Cerebellar nuclear complex (tissue), 1 donor: ENCODE measurements at places on chromosomes 5 and 9.

DNA sequence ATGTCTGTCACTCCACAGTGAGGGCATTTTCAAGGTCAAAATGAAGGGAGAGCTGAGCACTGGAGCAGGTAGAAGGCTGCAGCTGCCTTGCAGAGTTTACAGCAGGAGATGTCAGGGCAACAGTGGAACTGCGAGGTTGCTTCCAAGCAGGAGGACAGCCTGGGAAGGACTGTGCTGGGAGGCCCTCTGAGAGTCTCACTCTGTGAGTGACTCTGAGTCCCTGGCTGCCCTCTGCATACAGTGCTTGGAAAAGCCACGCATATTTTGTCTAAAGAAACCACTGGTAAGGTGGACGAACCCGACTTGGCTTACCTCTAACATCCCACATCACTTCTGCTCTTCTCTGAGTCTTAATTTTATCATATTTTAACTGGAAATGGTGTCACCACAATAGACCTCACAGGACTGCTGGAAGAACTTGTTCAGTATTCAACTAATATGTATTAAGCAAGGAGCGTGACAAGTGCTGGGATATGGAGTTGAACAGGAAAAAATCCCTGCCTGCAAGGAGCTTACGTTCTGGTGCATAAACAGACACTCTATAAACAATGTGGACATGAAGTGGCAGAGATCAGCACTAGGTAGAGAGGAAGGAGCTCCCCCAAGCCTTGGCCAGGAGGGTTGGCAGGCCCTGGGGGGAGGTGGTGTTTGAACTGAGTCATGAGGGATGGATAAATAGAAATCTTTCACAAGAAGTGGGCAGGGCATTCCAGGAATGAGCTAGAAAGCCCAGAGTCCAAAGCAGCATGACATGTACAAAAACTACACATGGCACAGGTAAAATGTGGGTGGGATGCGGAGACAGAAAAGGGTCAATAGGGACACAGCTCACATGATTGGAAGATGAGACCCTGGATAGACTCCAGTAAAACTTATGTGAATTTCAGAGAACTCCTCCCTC, 64.0 kb upstream of the FOXE1 start:
- DNase-seq = no peak

DNA sequence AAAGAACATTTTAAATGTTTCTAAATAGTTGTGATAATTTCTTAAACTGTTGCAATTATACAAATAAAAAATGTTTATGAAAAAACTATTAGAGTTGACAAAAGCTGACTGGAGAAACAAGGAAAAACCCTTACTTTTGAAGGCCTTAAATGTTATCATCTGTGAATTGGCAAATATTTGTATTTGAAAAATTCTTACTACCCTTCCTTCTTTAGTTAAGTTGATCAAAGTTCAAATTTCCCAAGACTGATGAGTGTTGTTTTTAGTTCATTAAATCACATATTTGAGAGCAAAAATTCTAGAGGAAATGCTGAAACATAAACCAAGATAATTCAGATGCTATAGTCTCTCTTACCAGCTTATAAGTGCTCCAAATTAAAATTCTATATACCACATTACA, 2.6 kb upstream of the SLC35D2 start:
- DNase-seq = no peak

DNA sequence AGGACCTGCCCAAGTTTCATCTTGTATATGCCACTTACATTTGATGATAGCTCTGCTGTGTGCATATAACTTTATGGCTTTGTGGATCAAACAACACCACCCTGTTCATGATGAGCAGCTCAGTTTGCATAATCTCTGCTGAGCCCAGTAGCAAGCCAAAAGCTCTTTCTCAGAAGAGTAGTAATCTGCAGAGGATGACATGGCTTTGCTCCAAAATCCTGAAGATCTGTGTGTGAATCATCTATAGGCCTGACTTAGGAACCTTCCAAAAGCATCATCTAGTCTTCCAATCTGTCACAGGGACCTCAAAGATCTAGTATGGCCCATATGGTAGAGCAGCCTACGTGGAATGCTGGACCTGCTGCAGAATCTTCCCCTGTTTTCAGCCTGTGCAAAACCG, 394.6 kb downstream of the PSAT1 start:
- DNase-seq = no peak

GRCh38 chr5:133952729-133953567, 15.5 kb downstream of the C5orf15 start:
- no peak for DNase-seq

- DNase-seq = no peak
Measured at GRCh38 chr9:101126556-101126955, 98.0 kb downstream of the PLPPR1 start.

- no peak for DNase-seq
Measured at GRCh38 chr9:131853434-131853833, 113.6 kb upstream of the RAPGEF1 start.

DNA sequence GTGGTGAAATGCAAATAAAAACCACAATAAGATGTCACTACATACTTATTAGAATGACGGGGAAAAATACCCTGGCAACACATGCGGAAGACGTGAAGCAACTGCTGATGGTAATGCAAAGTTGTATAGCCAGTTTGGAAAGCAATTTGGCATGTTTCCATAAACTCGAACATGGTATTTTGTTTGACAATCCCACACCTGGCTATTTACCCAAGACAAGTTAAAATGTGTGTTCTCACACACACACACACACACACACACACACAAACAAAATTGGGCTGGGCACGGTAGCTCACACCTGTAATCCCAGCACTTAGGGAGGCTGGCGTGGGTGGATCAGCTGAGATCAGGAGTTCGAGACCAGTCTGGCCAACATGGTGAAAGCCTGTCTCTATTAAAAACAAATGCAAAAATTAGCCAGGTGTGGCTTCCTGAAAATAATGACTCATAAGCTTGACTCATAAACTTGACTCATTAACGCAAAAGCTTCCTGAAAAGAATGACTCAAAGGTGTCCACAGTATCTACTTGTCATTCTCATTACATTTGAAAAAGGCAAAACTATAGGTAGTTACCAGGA, 456.5 kb downstream of the CDH18 start:
- no peak for DNase-seq

DNA sequence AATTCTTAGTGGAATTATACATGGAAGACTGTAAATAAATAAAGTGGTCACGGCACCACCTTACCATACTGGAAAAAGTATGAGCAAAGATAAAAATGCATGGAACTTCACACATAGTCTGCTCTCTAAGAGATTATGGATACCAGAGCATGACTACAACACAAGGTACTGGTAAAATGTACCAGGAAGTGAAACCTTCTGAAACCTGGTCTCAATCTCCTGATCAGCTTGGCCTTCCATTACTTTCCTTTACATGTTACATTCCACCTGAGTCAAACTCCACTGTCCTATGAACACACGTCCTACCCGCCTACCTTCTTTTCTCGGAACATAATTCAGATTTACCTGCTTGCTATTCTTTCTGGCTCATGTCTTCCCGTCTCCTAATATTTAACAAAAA, 15.9 kb downstream of the PTAR1 start:
- DNase-seq = no peak

DNA sequence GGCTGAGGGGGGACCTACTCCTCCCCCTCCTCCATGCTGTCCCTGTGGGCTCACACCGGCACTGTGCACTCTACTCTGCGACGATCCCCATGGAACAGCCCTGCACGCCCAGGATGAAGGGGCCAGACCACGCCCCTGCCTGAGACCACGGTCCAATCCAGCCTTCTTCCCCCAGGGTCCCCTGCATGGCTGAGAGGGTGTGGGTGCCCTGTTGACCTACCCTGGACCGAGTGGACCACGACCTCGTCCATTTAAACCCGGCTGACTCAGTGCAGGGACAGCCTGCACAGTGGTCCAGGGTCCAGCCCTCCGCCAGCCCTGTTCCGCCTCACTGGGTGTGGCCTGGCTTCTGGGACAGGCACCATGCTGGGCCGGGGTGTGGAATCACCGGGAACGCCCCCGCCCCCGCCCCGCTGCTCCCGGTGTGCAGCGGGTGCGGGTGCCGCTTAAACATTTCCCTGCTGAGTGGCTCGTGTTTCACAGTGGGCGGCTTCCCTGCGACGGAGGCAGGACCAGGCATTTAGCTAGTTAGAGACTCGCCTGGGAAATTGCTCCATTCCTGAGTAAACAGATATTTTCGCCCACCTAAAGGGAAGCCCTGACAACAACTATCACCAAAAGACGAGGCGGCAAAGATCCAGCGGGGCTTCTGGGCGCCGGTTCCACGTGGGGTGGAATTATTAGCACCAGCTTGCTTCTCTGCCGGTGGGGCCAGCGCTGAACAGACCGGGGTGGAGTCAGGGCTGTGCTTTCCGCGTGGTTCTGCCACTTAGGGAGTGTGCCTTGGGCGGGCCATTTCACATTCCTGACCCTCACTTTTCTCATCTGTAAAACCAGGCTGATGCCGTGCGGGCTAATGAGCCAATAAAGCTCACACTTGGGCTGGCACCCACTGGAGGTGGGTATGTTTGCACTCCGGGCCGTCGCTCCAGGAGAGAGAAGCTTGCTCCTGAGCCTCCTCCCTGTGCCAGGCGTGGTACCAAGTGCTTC, 22.6 kb downstream of the DBH start:
- no peak for DNase-seq

DNA sequence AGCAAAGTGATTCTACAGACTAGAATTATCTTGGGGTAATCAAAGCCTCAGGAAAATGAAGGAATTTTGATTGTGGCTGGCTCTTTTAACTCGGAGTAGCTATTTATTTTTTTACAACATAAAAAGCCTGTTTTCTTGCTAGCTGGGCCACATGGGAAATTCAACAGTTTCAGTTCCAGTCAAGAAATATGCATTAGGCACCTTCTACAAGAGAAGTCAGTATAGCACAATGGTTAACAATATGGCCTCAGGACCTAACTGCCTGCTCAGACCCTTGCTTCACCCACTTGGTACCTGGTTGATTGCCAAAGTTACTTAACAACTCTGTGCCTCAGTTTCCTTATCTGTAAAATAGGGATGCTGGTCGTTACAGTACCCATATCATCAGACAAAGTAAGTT, 586.2 kb downstream of the ZNF608 start:
- no peak for DNase-seq

DNA sequence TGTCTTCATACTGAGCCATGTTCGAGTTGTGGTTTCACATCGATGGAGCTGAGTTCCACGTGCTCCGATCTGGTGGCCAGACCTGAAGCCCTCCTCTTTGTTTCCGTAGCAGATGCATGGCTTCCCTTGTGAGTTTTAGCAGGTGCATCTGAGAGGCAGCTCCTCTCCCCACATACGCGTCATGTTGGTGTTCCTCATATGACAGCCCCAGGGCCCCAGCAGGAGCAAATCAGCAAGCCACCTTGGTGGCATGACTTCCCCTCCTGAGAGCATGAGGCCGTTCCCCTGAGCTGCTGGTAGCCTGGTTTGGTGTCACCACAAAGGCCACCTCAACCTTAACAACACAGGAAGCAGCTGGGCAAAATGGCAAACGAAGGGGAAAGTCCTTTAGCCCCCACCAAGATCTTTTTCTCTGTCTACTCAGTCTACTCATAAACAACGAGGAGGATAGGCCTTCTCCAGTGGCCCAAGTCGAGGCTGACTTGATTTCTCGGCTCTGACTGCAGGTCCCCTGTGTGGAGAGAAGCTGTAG, 5.9 kb downstream of the CYFIP2 start:
- no peak for DNase-seq

DNA sequence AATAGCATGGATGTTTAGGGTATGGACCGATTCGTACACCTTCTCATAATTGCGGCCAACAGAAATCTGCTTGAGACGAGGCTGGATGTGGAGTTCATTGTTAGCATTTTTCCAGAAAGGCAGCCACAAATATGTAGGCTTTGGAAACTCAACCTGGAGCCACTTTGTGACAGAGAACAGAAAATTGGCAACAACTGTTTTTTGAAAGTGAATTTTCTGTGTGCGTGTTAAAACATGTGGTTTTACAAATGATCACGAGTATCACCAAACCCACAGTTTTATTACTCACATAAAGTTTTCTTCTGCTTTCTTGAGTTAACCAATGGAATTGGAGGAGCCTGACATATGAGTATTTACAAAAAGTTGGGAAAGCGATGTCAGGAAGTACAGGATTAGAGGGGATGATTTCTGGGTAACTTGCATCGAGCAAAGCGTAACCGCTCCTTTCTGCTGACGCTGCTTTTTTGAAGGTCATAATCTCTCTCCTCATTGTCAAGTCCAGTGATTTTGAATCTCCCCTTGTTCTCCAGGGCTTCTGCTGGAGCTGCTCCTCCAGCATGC, 138.5 kb upstream of the TAF11L2 start:
- DNase-seq = no peak

- no peak for DNase-seq
Measured at GRCh38 chr5:139843991-139844390, 48.4 kb downstream of the PSD2 start.

DNA sequence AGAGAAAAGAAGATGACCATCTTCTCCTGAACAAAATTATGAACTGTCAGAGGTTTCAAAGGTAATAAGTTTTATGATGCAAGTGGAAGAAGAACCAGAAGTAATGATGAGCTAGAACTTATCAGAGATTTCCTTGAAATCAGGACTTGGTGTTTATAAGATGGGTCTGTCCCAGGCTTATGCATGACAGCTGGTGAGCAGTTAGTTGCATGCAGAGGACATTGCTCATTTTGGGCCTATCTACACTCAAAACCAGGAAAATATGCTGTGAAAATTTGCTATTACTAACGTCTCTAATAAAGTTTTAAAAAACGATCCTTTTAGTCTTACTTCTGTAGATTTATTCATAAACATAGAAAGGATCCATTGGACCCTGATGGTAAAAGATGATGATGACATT, 6.6 kb upstream of the STC2 start:
- no peak for DNase-seq

DNA sequence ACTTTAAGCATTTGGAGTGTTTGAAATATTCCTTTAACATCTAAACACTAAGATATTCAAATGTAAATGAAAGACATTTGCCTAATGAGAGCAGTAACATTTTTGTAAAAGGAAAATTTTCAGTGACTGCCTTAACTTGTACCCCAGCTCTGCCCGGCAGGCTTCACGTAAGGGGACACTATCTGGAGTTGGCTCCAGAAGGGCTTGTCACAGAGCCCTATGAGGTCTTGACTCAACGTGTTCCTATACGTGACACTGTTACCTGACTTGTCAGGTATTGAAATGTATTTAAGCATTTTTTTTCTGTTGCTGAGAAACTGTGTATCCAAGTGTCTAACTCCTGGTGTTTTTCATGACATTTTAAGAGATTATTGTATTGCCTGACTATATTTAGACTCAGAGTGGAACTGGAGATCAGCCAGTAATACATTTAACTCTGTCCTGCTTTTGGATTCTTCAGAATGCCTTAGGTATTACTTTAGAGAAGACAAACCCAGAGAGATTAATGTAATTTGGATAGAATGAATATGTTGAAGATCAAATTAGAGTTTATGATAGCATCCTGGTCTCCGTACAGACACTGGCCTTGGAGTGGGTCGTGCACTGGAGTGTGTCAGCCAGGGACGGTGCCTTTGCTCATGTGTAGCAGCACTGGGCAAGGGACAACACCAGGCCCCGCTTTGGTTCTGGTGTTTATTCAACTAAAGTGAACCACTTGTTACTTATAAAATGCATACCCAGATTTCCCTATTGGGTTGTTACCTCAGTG, 34.6 kb upstream of the PHF2 start:
- DNase-seq = no peak

DNA sequence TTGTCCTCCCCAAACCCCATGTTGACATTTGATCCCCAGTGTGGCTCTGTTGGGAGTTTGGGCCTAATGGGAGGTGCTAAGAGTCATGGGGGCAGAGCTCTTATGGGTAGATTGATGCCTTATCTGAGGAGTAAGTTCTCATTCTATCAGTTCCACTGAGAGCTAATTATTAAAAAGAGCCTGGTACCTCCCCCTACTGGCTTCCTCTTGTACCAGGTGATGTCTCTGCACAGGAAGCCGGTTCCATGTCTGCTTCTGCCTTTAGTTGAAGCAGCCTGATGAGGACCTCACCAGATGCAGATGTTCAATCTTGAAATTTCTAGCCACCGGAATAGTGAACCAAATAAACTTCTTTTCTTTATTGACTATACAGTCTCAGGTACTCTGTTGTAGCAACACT, 10.8 kb downstream of the GABRB2 start:
- no peak for DNase-seq
